ENCODE measurements at places on chromosomes 2 and 18.

- no peak overlapping the region for H3K4me3 ChIP-seq
- DNase-seq = no peak
- no peak overlapping the region for H3K27ac ChIP-seq
- no peaks in the 10 kb centered on the region for H3K4me1 ChIP-seq
- no peaks in the 10 kb centered on the region for H3K36me3 ChIP-seq
These were observed 67.3 kb upstream of the CABLES1 start for GRCh38 chr18:23068011-23068410.

GRCh38 chr2:99695944-99696253 is 206.1 kb upstream of the REV1 start:
- no peak overlapping the region for H3K27ac ChIP-seq
- no peak for DNase-seq
- H3K4me3 ChIP-seq = no peak overlapping the region
- no peaks in the 10 kb centered on the region for H3K4me1 ChIP-seq
- no peaks in the 10 kb centered on the region for H3K36me3 ChIP-seq

- DNase-seq = no peak
- no peaks in the 10 kb centered on the region for H3K27me3 ChIP-seq
- no peaks in the 10 kb centered on the region for H3K36me3 ChIP-seq
- no peak overlapping the region for H3K27ac ChIP-seq
- H3K4me1 ChIP-seq = no peaks in the 10 kb centered on the region
These were observed 901.7 kb upstream of the LRRTM1 start for GRCh38 chr2:81206216-81206615.

DNA sequence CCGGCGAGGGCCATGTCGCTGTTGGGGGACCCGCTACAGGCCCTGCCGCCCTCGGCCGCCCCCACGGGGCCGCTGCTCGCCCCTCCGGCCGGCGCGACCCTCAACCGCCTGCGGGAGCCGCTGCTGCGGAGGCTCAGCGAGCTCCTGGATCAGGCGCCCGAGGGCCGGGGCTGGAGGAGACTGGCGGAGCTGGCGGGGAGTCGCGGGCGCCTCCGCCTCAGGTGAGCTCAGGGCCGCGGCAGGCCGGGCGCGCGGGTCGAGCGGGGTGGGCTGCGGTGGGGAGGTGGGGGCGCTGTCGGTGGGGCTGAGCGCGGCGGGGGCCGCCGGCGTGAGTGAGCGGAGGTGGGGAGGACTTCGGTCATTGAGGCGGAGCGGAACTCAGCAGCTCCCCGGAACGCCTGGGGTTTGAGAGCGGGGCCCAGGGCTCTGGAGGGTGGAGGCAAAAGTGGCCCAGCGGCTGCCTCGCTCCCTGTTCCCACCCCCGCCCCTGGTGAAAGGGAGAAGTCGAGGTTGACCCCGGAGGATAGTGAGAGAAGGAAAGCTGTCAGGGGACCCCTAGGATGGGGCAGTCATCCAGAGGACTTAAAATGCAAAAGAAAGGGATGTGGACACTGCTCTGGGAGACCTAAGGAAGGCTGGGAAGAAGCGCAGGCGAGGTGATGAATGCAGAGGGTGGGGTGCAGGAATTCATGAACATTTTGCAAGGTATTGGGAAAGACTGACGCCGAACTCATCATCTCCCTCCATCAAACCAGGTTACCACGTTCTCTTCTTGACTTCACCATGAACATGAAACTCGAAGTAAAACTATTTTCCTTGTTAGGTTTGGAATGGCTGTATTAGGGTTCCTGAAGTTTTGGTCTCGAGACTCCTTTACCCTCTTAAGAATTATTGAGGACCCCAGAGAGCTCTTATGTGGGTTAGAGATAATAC is 633 bp downstream of the MALT1 start:
- peak overlapping the region; percentile 95 for H3K4me3 ChIP-seq
- H3K27ac ChIP-seq = peak overlapping the region; percentile 93
- H3K4me1 ChIP-seq = no peaks in the 10 kb centered on the region
- no peak for DNase-seq
- no peaks in the 10 kb centered on the region for H3K36me3 ChIP-seq
- no peaks in the 10 kb centered on the region for H3K27me3 ChIP-seq

- H3K27ac ChIP-seq = peak within 1 kb of the TSS; percentile 95
- peak within 1 kb of the TSS; percentile 78 for H3K4me3 ChIP-seq
- no peaks in the 10 kb centered on the region for H3K36me3 ChIP-seq
- no peaks in the 10 kb centered on the region for H3K27me3 ChIP-seq
- no peak for DNase-seq
These were observed at the start of gene PHLPP1 for GRCh38 chr18:62715436-62715758. TSS of gene PHLPP1 (plus strand) at chr18:62715541. CDS start at chr18:62715684, 143 bp downstream.

- DNase-seq = no peak
- H3K4me1 ChIP-seq = peaks cover 16% of the 10 kb centered on the region
These were observed 112.3 kb downstream of the TNS1 start for GRCh38 chr2:217890445-217890844.

- no peaks in the 10 kb centered on the region for H3K36me3 ChIP-seq
- no peak overlapping the region for H3K27ac ChIP-seq
- H3K4me3 ChIP-seq = no peak overlapping the region
- H3K4me1 ChIP-seq = no peaks in the 10 kb centered on the region
- DNase-seq = no peak
These were observed 20.4 kb downstream of the VRK2 start for GRCh38 chr2:58067001-58067400.

DNA sequence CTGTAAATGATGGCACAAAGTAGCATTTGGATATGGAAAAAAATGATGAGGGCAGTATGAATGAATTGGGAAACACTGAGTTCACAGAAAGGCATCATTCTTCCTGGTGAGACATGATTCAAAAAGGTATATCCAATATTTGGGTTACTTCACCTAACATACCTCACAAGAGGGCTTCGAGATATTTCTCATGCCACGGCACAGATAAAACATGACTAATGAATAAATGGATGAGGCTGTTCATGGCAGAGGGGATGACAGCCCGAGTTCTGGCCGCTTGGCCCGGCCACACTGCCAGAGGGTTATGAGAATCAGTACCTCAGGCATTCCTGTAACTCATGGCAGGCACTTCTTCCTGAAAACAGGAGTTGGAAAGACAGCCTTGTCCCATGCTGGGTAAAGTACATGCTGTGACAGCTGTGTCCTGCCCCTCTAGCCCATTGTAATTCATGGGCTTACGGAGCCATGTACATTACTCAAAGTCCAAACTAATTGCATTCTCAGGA is 116.0 kb upstream of the ACVR1C start:
- no peaks in the 10 kb centered on the region for H3K4me1 ChIP-seq
- no peak overlapping the region for H3K27ac ChIP-seq
- no peaks in the 10 kb centered on the region for H3K27me3 ChIP-seq
- no peak for DNase-seq
- no peak overlapping the region for H3K4me3 ChIP-seq

DNA sequence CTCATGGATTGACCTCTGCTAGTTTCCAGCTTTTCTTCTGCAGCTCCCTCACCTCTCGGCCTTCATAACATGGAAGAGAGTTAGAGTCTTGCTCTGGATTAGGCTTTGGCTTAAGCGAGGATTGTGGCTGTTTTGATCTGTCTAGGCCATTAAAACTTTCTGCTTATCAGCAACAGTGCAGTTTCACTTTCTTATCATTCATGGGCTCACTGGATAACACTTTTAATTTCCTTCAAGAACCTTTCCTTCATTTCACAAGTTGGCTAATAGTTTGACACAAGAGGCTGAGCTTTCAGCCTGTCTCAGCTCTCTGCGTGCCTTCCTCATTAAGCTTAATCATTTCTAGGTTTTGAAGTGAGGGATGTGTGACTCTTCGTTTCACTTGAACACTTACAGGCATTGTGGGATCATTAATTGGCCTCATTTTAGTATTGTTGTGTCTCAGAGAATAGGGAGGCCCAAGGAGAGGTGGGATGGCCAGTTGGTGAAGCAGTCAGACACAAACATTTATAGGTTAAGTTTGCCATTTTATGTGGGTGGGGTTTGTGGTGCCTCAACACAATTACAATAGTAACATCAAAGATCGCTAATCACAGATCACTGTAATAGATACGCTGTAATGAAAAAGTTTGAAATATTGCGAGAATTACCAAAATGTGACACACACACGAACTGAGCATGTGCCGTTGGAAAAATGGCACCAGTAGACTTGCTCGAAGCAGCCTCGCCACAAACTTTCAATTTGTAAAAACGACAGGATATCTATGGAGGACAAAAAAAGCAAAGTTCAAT is 129.3 kb downstream of the ZNF236 start:
- H3K4me3 ChIP-seq = no peak overlapping the region
- H3K36me3 ChIP-seq = peaks cover 47% of the 10 kb centered on the region
- no peak overlapping the region for H3K27ac ChIP-seq
- no peaks in the 10 kb centered on the region for H3K27me3 ChIP-seq

DNA sequence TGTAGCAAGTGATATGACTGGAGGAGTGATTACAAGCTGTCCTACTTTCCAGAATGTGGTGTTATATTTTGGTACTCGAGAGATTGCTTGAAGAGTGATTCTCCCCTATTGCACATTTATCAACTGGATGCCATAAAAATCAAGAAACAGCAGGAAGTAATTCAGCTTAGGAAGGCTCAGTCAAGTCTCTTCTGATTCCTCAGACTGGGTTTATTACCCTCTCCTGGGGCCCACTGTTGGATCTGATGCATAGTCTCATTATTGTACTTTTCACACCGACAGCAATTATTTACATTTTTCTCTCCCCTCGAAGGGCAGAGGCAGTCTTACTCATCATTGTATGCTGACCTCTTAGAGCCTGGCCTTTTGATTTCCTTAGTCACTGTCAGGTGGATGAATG is 9.3 kb downstream of the NOSTRIN start:
- no peaks in the 10 kb centered on the region for H3K36me3 ChIP-seq
- no peak for DNase-seq
- H3K27me3 ChIP-seq = no peaks in the 10 kb centered on the region
- no peak overlapping the region for H3K4me3 ChIP-seq
- H3K4me1 ChIP-seq = no peaks in the 10 kb centered on the region

DNA sequence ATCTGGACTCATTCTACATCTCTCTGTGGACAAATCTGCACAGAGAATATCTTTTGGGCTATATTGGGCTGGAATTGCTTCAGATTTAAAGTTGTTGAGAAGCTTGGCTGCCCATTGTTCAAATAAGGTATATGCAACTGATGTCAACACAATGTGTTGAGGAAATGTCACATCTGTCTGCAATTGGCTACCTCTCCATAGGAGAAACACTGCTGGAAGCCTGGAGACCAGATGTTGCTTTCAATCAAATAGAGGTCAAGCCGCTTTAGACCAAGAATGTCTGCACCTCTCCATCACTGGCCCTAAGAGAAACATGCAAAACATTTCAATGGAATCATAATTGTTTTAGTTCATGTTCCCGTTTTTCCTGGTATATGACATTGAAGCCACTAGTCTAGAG is 720.2 kb downstream of the SLC4A3 start:
- no peak overlapping the region for H3K27ac ChIP-seq
- no peaks in the 10 kb centered on the region for H3K27me3 ChIP-seq
- H3K4me1 ChIP-seq = no peaks in the 10 kb centered on the region
- no peak overlapping the region for H3K4me3 ChIP-seq

GRCh38 chr2:215002500-215002899 is 135.9 kb downstream of the ABCA12 start:
- no peaks in the 10 kb centered on the region for H3K27me3 ChIP-seq
- no peak overlapping the region for H3K4me3 ChIP-seq
- DNase-seq = no peak

DNA sequence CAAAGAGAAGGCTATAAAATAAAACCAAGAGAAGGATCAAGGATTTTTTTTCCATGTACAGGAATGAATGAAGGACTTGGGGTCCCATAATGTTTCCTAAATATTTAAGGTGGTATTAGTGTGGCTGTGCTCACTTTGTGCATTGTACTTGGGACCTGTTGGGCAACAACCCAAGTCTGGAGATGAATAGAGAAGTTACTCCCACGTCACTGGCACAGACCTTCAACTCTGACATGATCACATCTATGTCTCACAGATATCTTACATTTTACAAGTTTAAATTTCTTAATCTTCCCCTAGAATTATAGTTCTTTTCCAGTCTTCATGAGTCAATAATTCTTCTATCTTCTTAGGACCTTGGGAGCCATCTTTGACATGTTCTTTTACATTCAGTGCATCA is 133.4 kb downstream of the PLCL1 start:
- H3K27me3 ChIP-seq = no peaks in the 10 kb centered on the region
- no peak overlapping the region for H3K4me3 ChIP-seq
- peaks cover 9% of the 10 kb centered on the region for H3K4me1 ChIP-seq
- DNase-seq = no peak
- H3K36me3 ChIP-seq = no peaks in the 10 kb centered on the region

DNA sequence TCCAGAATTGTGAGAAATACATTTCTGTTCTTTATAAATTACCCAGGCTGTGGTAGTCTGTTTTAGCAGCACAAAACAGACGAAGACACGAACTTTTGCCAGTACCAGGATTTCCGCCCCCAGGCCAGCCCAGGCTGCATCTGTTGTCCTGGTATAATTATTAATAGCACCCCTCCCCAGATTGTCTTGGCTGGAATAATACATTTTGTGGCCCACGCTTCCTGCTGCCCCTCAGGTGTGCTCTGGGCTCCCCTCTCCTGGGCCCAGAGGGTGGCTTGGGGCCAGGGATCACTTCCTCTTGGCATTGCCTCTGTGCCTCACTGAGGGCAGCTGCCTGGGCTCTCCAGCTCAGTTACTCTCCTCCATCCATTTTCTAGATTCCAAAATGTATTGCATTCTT is 102.1 kb upstream of the HS6ST1 start:
- no peak overlapping the region for H3K4me3 ChIP-seq
- H3K36me3 ChIP-seq = no peaks in the 10 kb centered on the region
- peaks cover 27% of the 10 kb centered on the region for H3K4me1 ChIP-seq
- no peaks in the 10 kb centered on the region for H3K27me3 ChIP-seq
- no peak overlapping the region for H3K27ac ChIP-seq
- DNase-seq = no peak

DNA sequence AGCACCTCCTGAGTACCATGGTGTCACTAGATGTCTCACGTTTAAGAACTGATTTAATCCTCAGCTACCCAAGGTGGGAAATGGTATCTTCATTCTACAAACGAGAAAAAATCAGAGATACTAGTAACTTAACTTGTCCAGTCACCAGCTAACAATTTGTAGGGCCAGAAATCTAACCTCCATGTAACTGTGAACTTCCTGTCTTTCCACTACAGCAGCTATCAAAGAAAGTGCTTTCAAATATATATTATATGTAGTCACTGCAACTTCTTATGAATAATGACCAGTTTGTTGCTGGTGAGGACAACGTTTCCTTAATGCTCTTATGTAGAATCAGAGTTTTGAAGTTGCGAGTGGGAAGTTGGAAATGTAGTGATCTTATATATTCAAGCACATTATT is 1.9 kb downstream of the REV1 start:
- H3K27ac ChIP-seq = no peak overlapping the region
- H3K4me3 ChIP-seq = peak overlapping the region; percentile 99
- no peaks in the 10 kb centered on the region for H3K36me3 ChIP-seq
- H3K27me3 ChIP-seq = no peaks in the 10 kb centered on the region

DNA sequence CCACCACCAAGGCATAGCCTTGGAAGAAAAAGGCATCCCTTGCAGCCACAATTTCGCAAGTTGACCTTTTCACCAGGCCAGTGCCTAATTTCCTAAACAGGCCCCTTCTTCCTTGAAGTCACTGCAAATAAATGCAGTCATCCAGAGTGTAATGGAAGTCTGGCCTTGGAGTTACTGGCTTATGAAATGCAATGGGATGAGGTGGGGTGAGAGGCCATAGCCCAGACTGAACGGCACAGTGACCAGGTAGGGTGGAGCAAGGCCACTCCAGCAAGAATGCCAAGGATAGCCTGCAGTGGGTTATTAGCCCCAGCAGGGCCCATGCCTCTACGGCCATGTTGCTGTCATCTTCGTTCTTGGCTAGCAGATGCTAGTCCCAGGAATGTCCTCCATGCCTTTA is 68.4 kb downstream of the BCL11A start:
- no peaks in the 10 kb centered on the region for H3K36me3 ChIP-seq
- H3K4me3 ChIP-seq = no peak overlapping the region
- H3K27me3 ChIP-seq = no peaks in the 10 kb centered on the region
- H3K27ac ChIP-seq = no peak overlapping the region
- H3K4me1 ChIP-seq = no peaks in the 10 kb centered on the region
- DNase-seq = peak; percentile 7
